ENCODE measurements at places on chromosomes 5 and 9. TPM values are rescaled to one million over a fixed set of nuclear protein-coding genes. Genes with fewer than 3 reads are reported as not detected.

TTLL11 gene
- 4.6 TPM for total RNA-seq

NR2F1 gene
- not detected for total RNA-seq

PCDHGB6 gene
- total RNA-seq: 0.61 TPM

FAM193B gene
- 19.3 TPM for total RNA-seq

FBP1 gene
- total RNA-seq: not detected

NMUR2 gene
- total RNA-seq: not detected

ZNF454 gene
- total RNA-seq: 0.08 TPM

DNAJC18 gene
- 5.7 TPM for total RNA-seq

ZNF879 gene
- total RNA-seq: 1.0 TPM

BRINP1 gene
- total RNA-seq: not detected

ZNF658 gene
- 3.5 TPM for total RNA-seq

TAF11L5 gene
- not detected for total RNA-seq

UNC5A gene
- 0.08 TPM for total RNA-seq

SLC46A2 gene
- not detected for total RNA-seq

SLC45A2 gene
- not detected for total RNA-seq

C1QTNF3 gene
- 0.16 TPM for total RNA-seq

GRXCR2 gene
- not detected for total RNA-seq

OR1J2 gene
- not detected for total RNA-seq

IFNA2 gene
- total RNA-seq: not detected

CLIC3 gene
- total RNA-seq: 8.7 TPM

KCNV2 gene
- not detected for total RNA-seq

All from hair follicular keratinocyte (primary cell).